ENCODE measurements at places on chromosomes 7 and 10.

GRCh38 chr10:74153123-74153522, 2.1 kb downstream of the ADK start:
- DNase-seq = no peak

- no peak for DNase-seq
Measured at GRCh38 chr7:73920406-73921134, 59.6 kb downstream of the TMEM270 start.

GRCh38 chr10:45421221-45422097, 47.4 kb downstream of the ALOX5 start:
- DNase-seq = no peak

- no peak for DNase-seq
Measured at GRCh38 chr10:99945263-99945662, 64.5 kb downstream of the DNMBP start.

DNA sequence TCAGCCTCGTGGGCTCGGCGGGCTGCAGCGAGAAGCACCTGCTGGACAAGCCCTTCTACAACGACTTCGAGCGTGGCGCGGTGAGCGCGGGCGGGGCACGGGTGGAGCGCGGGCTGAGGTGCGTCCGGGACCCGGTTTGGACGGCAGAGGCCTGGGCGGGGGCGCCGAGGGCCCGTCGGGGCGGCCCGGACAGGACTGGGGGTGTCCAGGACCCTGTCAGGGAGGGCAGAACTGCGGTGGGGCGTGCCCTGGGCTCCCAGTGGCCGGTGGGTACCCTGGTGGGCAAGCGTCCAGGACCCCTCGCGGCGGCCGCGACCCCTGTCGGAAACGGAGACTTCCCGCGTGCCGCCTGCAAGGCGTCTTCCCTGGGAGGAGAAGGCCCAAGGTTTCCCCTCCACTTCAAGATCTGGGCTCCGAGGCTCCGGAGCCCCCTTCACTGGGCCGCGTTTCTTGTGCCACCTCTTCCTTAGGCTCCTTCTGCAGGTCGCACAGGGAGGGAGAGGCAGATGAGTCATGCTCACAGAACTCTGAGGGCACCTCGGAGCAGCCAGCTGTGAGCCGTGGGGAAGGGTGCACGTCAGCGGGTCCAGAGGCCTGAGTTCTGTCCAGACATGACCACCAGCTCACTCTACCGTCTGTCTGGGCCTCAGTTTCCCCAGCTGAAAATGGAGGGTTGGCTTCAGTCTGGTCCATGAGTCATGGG, 485 bp downstream of the ALOX5 start:
- peak; percentile 69 for DNase-seq

DNA sequence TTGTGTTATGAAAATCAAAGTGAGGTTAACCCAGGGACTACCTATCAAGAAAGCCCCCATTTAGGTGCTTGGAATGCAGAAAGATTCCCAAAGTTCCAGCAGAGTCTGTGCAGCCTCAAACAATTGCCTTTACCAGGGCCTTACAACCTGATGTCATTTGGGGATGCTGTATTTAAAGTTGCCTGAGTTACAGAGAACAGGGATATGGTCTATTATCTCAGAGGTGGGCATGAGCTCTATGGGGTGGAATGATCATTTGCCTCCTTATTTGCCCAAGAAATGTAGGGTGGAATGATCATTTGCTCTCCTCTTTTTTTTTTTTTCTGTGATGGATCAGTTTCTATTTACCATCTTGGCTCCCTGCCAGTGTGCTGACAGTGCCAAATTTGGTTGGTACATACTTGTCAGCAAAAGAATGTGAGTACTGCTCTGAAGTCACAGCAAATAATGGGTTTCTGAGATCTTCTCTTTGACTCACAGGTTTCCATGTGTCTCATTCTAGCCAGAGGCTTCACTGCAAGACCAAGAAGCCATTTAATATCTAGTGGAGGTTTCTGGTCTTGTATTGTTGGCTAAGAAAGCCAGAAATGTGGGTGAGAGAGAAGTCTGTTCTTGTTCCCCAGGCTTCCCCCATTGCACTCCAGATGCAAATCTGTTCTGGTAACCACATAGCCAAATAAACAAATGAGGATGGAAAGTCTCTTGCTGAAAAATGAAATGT, 45.5 kb upstream of the ZNRF2 start:
- DNase-seq = no peak

DNA sequence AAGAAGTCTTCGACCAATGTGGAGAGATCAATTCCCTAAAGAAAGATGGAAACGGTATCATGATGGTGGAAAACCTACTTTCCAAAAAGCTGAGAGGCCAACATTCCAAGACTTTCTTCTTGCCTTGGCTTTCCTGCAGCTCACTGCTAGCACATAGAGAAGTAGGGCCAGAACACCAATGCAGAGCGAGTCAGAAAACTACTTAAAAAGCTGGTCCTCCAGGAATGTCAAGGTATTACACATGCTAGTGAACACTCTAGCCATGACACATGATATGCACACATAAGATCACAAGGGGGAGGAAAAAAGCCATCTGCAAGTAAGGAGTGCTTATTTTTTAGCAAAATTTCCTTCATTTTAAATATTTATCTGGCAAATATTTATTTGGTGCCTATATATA, 22.7 kb downstream of the GPAM start:
- DNase-seq = no peak

DNA sequence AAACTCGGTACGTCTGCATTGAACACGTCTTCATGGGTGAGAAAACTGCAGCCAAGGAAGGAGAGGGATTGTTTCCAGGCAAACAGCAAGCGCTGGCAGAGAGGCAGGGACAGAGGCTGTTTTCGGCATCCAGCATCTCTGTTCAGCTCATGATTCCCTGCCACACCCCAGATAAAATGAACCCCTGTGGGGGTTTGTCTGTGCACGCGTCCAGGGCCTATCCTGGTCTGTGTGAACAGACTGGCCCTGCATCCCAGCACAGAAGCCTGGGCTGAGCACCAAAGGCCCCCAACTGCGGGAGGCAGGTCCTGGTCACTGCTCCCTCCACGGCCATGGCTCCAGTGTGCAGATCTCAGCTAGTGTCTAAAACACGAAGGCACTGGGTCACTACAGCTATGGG, 83.3 kb upstream of the FAM20C start:
- no peak for DNase-seq

- DNase-seq = peak; percentile 88
Measured at GRCh38 chr7:20329389-20330238, 1.1 kb upstream of the ITGB8 start.

- no peak for DNase-seq
Measured at GRCh38 chr10:102200751-102201640, 25.1 kb upstream of the ELOVL3 start.

- DNase-seq = no peak
Measured at GRCh38 chr10:4099202-4099601, 314.2 kb upstream of the KLF6 start.

GRCh38 chr7:150972023-150972468, 6.1 kb downstream of the KCNH2 start:
- DNase-seq = peak; percentile 68

DNA sequence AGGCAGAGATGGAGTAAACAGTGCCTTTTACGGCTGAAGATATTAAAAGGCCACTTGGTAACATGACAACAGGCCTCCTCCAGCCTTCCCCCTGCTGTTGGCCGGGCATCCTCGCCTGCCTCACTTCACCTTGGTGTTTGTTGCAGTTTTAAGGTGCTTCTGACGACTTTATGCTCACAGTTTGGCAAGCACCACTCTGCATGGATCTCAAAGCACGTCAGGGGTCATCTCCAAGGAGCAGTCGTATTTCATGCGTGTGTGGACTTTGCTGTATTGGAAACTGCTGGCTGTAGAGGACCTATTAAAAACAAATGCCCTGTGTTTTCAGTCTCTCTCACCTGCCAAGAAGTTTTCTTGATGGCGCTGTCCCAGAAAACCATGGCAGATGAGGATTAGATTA, 483.1 kb downstream of the RPS24 start:
- no peak for DNase-seq

- DNase-seq = no peak
Measured at GRCh38 chr10:21090609-21091082, 193.5 kb upstream of the NEBL start.

DNA sequence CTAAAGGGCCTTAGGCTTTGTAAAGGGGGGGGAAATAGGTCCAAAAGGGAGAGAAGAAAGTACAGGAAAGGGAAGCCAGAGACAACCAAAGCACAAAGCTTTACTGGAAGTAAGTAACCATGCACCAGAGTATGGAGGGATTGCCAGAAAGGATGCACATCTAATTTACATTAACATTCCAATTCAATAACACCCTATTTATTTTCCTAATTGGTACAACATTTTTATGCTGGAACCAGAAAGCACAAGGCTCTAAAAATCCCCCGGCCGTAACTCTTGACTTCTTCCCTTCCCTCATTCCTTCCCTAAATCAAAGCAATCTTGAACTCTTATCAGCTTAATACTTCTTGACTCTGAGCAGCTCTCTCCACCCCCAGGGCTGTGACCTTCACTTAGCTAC, 400.0 kb upstream of the CELF2 start:
- no peak for DNase-seq

DNA sequence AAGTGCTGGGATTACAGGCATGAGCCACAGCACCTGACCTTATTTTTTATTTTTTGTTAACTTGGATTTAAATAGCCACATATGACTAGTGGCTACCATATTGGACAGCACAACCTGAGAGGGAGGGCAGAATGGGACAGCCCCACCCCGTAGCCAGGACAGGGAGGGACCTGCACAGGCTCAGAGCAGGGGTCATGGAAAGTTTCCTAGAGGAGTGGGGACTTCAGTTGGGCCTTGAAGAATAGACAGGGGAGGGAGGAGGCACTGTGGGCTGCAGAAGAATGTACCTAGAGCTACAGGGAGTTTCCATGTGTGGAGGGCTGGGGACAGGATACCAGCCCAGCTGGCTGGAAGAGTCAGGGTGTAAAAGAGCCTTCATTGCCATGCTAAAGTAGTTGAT, 8.8 kb downstream of the TRIM8 start:
- no peak for DNase-seq

GRCh38 chr10:132735341-132735775, 50.6 kb downstream of the NKX6-2 start:
- DNase-seq = peak; percentile 94

DNA sequence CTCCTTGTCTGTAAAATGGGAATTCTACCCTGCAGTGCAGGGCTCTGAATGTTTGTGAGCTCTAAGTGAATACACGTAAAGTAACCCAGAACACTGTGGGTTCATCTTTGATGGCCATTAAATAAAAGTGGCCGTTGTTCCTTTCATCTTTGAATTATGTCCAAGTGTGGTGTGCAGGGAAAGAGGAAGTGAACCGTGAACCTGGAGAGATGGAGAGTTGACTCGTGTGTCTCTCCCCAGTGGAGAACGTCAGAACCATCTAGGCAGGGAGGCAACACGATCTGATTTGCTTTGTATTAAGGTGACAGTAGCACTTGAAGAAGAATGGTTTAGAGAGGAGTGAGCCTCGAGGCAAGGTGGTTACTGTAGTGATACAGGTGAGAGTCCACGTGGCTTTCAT, 93.5 kb upstream of the GJD4 start:
- no peak for DNase-seq

- no peak for DNase-seq
Measured at GRCh38 chr10:73234695-73235094, 12.4 kb downstream of the DNAJC9 start.

DNA sequence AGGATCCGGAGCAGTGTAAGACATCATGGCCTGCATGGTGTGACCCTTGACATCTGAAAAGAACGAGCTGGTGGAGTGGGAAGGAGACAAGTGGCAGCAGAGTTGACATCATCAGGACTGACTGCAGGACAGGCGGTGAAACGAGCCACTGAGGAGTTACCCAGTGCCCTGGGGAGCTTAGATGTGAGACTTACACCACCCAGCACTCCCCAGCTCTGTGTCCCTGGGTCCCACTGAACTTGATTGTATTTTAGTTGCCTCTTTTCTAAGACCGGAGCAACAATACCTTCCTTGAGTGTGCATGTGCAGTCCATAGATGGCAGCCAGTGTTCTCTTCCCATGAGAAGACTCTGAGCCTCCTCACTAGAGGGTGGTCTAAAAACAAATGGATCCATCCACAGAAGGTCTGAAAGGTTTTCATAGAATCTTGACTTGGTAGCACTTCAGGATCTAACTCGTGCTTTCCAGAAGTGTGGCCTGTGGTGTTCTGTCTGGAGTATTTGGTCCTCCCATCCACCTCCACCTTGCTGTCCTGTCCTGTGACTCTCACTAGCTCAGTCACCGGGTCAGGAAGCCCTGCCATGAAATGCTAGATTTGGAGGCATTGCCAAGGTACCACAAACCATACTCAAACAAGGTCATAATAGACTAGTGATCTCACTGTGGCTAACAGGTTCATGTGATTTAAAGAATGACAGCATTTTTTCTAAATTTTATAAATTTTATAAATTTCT, 59.0 kb downstream of the IKZF1 start:
- no peak for DNase-seq

GRCh38 chr10:43350156-43350555, 21.3 kb upstream of the FXYD4 start:
- no peak for DNase-seq

DNA sequence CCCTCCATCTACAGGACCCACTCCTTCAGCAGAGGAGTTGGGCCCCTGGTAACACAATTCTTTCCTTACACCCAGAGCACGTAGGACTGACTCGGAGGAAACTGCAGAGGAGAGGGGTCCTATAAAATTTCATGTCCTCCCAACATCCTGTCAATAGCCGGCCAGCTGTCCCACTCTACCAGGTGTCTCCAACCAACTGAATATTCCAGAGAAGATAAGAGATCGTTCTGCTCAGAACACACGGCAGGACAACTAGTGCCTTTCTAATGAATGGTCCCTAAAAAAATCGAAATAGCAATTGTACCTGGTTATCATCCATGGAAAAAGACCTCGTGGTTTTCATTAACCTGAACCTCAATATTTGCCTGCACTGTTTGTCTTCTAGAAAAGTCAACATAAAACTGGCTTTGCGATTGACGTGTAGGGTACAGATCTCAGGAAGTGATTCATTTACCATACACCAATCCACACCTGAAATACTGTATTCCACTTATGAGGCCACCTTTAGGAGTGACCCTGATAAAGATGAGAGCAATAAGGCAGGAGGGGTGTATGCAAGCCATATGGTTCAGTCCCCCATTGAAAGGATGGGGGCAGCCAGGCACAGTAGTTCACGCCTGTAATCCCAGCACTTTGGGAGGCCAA, 111.7 kb downstream of the PARP12 start:
- no peak for DNase-seq

GRCh38 chr10:125721035-125721434, 1.5 kb downstream of the EDRF1 start:
- no peak for DNase-seq

DNA sequence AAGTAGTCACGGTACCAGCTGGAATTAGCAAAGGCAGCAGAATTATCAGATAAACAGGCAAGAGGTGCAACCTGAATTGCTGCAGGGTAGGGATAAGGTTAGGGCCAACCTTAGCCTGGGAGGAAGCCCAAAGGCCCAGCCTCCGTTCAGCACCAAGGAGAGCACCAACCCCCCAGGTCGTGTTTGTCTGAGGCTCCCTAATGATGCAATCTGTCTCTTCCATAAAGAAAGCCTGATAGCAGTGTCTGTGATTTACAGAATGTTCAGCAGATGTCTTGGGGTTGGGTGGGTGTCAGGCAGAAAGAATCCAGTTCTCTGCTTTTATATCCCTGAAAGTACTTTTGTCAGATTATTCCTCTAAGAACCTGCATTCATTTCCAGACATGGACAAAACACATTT, 328.4 kb upstream of the AOAH start:
- no peak for DNase-seq
